ENCODE measurements at places on chromosomes 6 and 20.

GRCh38 chr20:19161336-19161735 lies 51.1 kb upstream of the SLC24A3 start:
- DNase-seq: peak; percentile 25

GRCh38 chr6:37516076-37516919 lies 16.6 kb upstream of the CCDC167 start:
- peak; percentile 44 for DNase-seq

- no peak for DNase-seq
Measured at GRCh38 chr6:25550631-25551030, 101.4 kb upstream of the SCGN start.

DNA sequence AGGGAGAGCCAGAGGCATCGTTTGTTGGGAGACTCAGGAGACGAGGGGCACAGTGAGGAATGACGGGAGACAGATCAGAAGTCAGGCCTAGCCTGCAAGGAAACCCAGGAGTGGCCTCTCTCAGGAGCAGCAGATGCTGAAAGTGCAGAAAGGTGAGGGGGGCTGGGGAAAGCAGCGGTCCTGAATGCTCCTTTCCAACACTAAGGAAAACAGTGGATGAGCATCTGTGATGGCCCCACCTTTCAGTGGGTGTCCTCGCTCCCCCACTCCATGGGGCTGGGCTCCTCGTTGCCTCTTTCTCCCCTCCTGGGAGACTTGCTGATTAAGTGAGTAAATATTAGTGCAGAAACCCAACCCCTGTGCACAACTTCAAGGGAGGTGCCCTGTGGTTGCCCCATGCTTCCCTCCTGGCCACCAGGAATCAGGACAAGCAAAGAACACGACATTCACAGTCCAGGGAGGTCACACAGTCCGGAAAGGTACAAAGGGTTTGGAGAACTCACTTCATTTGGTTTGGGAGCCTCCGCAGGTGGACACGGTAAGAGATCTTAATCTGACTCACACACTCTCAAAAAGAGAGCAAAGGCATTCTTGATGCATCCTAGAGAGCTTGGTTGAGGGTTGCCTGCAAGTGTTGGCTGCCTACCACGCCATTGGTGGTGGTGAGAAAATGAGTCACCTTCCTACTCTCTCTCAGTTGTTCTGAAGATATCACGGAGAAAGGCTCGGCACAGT lies 9.7 kb upstream of the BPIFB1 start:
- DNase-seq: no peak

- no peak for DNase-seq
Measured at GRCh38 chr20:19968466-19969073, 48.6 kb upstream of the NAA20 start.

DNA sequence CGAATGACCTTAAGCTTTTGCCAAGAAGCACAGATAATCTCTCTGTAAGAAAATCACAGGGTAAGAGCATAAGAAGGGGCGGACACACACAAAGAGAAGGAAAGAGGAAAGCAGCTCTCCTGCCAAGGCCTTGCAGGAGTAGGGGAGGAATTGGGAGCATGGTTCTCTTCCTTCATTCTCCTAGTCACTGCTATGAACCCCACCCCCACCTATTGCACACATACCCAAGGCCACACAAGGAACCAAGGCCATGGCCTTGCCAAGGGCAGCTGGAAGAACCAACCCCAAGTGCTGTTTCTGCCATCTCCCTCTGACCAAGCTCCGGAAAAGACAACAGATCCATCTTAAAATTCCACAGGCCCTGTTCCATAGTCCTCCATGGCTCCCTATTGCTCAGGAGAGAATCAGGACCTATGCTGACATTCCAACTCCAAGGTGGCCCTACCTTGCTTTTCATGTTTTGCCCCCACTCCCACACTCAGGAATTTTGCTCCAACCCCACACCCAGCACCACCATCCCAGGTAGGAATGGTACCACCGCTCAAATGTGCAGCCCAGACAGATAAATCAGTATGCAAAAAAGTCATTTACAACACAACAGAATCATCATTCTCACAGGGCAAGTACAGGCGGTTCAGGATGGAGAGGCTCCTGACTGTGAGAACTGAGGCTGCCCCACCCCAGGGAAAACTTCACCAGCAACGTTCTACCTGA lies 31.3 kb downstream of the TRAM2 start:
- DNase-seq: no peak

GRCh38 chr6:122568350-122568749 lies 41.9 kb upstream of the PKIB start:
- no peak for DNase-seq
